NCI-H2029 treated with DMSO at 0.1 percent for 48 hours (cell line): ENCODE measurements at places on chromosomes 6 and 20.

- peak; percentile 98 for DNase-seq
These were observed 42.5 kb downstream of the ID4 start for GRCh38 chr6:19879663-19880062.

DNA sequence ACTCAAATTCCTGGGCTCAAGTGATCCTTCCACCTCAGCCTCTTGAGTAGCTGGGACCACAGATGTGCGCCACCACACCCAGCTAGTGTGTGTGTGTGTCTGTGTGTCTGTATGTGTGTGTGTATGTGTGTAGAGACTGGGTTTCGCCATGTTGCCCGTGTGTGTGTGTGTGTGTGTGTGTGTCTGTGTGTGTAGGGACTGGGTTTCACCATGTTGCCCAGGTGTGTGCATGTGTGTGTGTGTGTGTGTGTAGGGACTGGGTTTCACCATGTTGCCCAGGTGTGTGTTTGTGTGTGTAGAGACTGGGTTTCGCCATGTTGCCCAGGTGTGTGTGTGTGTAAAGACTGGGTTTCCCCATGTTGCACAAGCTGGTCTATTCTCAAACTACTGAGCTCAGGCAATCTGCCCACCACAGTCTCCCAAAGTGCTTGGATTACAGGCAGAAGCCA lies 28.3 kb downstream of the CDK5RAP1 start:
- DNase-seq, result no peak

DNA sequence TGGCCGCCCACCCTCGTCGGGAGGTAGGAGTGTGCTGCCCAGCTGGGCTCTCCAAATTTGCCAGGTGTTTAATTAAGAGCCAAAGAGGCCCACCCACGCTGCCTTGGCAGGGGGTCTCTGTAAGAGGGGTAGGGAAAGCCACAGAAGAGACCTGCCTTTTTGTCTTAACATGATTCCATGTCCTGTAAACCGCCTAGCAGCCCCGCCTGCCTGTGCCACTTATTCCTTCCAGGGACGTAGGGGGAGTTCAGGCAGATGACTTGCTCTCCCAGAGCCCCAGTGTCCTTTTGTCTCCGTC lies 2.1 kb downstream of the FAM210B start:
- no peak for DNase-seq

- DNase-seq, result no peak
These were observed 5.2 kb downstream of the TBCC start for GRCh38 chr6:42740725-42741124.

DNA sequence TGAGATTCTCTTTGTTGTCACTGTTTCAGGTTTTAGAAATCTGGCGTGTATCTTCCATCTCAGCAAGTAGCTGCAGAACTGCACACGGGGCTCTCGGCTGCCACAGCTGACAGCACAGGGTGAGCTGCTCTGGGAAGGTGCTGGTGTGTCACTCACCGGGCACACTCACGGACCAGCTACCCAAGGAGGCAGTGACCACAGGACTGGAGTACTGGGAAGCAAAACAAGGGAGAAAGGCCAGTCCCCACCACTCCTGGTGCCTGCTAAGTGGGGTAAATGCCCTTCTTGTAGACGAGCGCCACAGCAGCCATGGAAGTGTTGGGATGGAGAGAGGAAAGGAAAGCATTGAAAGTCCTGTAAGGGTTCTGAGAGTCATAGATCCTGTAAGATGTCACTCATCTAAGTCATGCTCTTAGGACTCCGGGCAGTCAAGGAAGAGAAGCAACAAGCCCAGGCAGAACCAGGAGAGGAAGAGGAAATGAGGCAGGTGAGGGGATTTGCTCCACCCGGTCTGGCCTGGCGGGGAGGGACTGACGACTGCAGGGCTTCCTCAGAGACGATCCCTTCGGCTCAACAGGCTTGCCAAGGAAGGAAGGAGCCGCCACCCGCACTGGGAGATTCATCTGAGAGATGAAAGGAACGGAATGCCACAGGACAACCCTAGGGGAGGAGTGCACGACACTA lies 48.1 kb downstream of the PRDM1 start:
- DNase-seq, result no peak

DNA sequence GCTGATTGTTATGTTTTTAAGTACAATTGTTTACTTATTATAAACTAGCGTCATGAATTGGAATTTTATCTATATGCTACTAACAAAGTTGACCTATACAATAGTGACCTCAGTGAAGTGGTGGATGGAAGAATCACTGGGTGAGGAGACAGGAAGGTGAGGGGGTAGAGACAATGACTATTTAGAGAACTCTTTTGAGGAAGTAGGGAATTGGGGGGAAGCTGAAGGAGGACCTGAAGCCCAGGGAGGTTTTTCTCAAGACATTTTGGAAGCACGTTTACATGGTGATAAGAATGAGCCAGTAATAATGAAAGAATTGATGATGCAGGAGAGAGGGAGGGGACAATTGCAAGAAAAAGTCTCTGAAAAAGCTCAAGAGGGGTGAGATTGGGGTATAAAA lies 96.4 kb downstream of the RPS12 start:
- no peak for DNase-seq

- no peak for DNase-seq
These were observed 5.5 kb upstream of the TFAP2D start for GRCh38 chr6:50707652-50708300.

GRCh38 chr6:52389626-52390360 lies 27.8 kb downstream of the PAQR8 start:
- DNase-seq, result peak; percentile 65

GRCh38 chr6:37396571-37397180 lies 36.3 kb upstream of the CMTR1 start:
- no peak for DNase-seq

- peak; percentile 89 for DNase-seq
These were observed 2.0 kb downstream of the CD24 start for GRCh38 chr6:106972500-106972899.

GRCh38 chr6:88882536-88882935 lies 80.9 kb downstream of the RNGTT start:
- DNase-seq, result no peak

DNA sequence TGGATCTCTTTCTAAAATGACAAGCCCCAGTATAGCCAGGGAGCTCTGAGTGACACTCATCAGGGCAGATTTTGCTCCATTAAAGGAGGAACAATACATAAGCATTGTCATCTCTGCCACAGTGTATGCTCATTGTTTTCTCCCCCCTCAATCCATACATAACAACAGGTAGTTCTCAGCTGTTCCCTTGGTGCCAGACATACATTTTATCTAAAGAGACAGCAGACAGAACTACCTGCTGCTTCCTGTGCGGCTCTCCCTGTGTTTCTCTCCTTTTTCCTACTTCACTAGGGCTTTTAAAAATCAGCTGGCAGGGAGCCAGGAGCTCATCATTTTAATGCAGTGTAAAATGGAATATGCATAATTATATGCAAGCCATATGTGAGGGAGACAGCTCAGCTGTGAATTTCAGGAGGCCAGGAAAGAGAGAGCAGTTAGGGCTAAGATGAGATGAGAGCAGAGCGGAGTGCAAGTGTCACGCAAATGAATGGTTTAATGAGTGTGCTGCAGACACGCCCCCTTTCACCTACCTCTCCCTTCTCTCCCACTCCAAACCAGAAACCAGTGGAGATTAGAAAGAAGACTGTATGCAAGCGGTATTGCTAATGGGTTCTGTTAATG lies 96.0 kb downstream of the SOBP start:
- DNase-seq, result peak; percentile 33

- DNase-seq, result no peak
These were observed 98.8 kb upstream of the GRIK2 start for GRCh38 chr6:101294676-101295075.

- no peak for DNase-seq
These were observed 249.4 kb downstream of the DLL1 start for GRCh38 chr6:170041526-170041925.

DNA sequence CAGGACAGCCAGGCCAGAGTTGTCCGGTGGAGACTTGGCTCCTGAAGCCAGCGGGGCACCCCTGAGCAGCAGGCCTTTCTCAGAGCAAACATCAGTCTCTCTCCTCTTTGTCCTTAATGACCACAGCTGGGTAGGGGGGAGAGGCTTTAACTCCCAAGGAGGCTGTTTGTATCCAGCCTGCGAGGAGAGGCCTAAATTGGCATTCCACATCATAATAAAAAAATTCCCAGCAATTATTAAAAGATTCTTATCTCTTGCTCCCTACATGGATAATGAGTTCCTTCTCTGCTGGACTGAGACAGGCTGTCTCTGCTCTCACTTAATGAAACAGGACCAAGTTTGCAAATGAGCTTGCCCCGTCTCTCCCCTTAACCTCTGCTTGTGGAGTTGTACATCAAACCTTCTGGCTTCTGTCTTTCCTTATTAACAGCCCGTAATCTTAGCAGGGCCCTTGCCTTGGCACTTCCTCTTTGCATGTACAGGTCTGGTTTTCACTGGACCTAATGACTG lies 838.2 kb downstream of the MAFB start:
- no peak for DNase-seq

- no peak for DNase-seq
These were observed 6.2 kb upstream of the MAFB start for GRCh38 chr20:40695214-40695613.

GRCh38 chr6:161100072-161100471 lies 108.5 kb downstream of the MAP3K4 start:
- DNase-seq, result no peak

DNA sequence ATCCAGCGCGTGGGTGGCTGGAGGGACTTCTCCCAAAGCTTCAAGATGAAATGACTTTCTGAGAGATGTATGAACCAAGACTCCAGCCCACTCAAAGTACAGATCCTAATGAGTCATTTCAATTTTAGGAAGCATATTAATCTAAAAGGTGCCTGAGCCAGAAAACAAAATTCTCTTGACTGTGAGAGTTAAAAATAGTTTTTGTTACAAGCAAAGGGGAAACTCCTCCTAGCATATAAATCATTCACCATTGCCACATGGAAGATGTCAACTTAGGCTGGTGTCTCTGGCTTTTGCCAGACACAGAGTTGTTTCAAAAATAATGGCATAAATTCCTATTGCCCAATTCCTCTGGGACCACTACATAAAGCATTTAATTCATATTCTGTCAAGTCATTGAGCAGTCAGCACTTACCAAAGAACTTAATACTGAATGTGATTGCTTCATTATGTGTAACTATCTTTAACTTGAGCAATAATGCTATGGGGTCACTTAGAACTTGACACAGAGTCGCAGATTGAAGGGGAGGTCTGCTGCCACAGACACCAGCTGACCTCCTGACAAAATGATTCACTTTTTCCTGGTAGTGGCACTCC lies 280.6 kb downstream of the SLC35F1 start:
- no peak for DNase-seq

DNA sequence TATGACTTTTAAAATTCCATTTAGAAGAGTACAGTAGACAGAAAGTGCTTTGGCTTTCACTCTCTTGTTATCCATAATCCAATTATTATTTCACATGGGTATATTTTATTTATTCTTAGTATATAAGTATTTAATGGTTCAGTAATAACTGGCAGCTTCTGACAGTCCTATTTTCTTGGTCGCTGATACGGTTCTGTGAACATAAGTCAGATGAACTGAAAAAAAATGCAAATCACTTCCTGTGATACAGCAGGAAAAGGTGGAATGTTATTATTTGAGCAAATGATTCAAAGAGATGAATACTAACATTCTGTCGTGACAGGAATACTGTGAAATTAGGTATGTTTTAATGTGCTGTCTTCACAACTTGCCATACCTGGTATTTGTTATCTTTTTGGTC lies 132.3 kb downstream of the ARHGAP18 start:
- no peak for DNase-seq

GRCh38 chr6:36666826-36667591 lies 11.5 kb upstream of the CDKN1A start:
- DNase-seq, result no peak

DNA sequence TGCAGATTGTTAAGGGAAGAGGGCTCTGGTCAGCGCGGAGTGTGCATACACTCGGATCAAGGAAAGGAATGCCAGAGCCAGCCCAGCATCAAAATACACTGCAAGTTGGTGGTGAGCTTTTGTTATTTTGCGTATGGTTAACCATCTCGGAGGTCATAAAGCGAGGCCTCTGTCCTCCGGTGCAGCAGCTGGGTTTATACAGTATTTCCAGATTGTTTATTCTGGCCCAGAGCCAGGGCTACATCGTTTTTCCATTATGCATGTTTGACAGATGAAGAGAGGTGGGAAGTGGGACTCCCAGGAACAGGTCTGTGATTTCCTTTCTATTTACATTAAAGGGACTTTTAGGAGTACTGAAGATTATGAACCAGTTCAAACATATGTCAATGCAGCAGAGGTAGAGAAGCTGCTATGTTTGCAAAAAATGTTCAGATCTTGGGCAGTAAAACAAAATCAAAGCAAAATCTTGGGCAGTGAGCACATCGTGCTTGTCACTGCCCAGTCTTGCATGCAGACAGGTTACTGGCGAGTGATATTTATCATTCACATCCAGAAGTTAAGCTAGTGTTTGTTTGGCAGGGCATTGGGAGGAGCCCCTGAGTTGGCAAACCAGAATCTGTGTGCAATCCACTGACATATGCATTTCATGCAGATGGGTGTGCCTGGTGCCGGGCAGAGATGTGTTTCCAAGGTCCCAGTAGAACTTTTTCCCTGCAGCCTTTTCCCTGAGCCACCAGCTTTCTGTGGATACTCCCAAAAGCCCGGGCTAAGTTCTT lies 256.3 kb upstream of the TAB2 start:
- peak; percentile 44 for DNase-seq

- no peak for DNase-seq
These were observed 13.6 kb upstream of the ZNF335 start for GRCh38 chr20:45985573-45985972.

- peak; percentile 84 for DNase-seq
These were observed 122.8 kb downstream of the CLVS2 start for GRCh38 chr6:123118811-123119210.

- DNase-seq, result no peak
These were observed 18.9 kb downstream of the TMEM14A start for GRCh38 chr6:52689857-52690256.
